M059J (cell line): ENCODE measurements at places on chromosomes 12 and 14. TPM values are rescaled to one million over a fixed set of nuclear protein-coding genes. Genes with fewer than 3 reads are reported as not detected.
A peak's percentile ranks its signal among the peaks of the same experiment; 100 is the strongest.

- DNase-seq = peak; percentile 52
These were observed 29.0 kb downstream of the SERPINA11 start for GRCh38 chr14:94423453-94424056.

- DNase-seq = peak; percentile 32
These were observed 180.9 kb downstream of the RAD51B start for GRCh38 chr14:68000511-68000910.

GRCh38 chr12:6538420-6539313 lies 4.3 kb downstream of the GAPDH start:
- DNase-seq = peak; percentile 85

GRCh38 chr14:89959853-89960445 lies 4.2 kb downstream of the TDP1 start:
- DNase-seq = no peak

The TOGARAM1 gene
- 6.6 and 7.6 TPM in 2 replicates for total RNA-seq

The TAS2R42 gene
- total RNA-seq = not detected in 2 replicates

The KCTD10 gene
- total RNA-seq = 31.8 and 37.9 TPM in 2 replicates
